ENCODE measurements at places on chromosomes 13 and 19.

DNA sequence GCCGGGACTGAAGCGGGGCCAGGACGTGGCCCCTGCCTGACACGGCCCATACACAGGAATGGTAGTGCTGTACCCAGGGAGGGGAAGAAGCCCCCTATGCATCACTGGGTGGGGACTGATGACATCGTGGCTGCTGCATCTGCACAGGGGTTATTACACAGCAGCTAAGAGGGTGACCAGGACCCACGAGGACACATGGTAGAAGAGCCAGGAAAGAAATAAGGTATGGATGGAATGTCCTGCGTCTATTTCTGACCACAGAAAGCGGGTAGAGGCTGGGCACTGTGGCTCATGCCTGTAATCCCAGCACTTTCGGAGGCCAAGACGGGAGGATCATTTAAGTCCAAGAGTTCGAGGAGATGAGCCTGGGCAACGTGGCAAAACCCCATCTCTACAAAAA lies 24.1 kb downstream of the DCAF15 start:
- no peak for DNase-seq

- no peak for DNase-seq
Observed at GRCh38 chr13:106246242-106246641, 289.2 kb downstream of the EFNB2 start.

DNA sequence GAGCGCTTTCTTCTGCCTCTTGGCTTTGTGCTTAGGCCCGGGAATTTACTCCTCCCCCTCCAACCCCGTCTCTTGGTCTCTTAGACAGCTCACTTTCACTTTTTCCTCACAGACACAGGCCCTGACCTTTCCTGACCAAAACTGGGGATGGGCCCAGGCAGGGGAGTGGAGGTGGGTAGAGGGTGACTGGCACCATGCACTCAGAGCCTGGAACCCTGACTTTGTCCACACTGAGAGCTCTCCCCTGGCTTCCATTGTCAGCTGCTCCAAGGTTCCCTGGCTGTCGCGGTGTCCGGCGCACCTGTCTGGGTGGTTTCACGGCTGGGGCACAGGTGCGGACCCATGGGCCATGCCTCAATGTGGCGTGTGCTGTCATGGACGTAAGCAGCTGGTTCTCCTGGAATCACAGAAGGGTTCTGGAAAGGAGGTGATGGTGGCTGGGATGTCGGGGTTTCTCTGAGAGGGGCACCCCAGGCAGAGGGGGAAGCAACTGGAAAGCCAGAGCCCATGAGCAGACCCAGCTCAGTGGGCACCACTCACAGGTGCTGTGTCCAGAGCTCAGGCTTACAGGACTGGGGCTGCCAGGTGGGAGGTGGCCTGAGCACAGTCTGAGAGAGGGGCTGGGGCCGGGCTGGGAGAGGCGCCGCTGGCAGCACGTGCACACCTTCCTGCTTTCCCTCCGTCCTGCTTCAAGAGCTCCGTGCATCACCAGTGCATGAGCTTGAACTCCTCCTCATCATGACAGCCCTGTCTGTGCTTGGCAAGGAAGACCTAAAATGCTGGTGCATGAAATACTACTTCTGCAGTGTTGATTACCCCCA lies 28.0 kb upstream of the C1QTNF9 start:
- no peak for DNase-seq

GRCh38 chr13:100581504-100581903 lies 7.1 kb downstream of the GGACT start:
- DNase-seq = no peak

DNA sequence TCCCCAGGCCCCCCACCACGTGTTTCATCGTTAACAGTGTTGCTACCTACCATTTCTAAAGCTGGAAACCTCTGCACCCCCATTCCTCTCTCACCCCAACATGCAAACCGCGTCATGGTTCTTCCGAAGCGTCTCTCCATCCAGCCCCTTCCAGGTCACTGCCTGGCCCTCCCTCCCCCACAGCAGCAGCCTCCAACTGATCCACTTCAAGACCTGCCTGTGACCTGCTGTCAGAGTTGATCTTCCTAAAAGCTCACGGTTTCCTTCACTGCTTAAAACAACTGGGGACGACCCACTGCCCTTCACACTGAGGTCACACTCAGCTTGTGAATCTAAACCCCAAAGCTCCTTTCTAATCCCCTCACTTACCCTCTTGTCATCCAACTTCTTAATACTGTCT lies 47.7 kb downstream of the STK24 start:
- no peak for DNase-seq

DNA sequence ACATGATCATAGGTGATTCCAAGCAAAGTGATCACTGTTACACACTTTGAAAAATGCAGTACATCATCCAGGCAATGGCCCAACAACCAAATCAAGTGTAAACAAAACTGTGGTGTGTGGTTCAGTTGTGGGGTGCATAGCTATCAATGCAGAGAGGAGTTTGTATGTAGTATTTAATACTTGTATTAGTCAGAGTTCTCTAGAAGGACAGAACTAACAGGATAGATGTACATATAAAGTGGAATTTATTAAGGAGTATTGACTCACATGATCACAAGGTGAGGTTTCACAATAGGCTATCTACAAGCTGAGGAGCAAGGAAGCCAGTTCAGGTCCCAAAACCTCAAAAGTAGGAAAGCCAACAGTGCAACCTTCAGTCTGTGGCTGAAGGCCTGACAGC lies 249.3 kb upstream of the HTR2A start:
- DNase-seq = no peak

- DNase-seq = no peak
Observed at GRCh38 chr19:2922987-2923386, 21.8 kb downstream of the ZNF77 start.

- no peak for DNase-seq
Observed at GRCh38 chr19:32302778-32303177, 42.6 kb upstream of the ZNF507 start.

- DNase-seq = no peak
Observed at GRCh38 chr19:58428617-58429016, 11.3 kb downstream of the ZNF132 start.

GRCh38 chr13:112168761-112169160 lies 101.8 kb downstream of the SOX1 start:
- DNase-seq = no peak

GRCh38 chr19:925087-925525 lies 729 bp upstream of the ARID3A start:
- DNase-seq = peak; percentile 47

GRCh38 chr13:113963376-113963775 lies 10.5 kb downstream of the C13orf46 start:
- DNase-seq = no peak

DNA sequence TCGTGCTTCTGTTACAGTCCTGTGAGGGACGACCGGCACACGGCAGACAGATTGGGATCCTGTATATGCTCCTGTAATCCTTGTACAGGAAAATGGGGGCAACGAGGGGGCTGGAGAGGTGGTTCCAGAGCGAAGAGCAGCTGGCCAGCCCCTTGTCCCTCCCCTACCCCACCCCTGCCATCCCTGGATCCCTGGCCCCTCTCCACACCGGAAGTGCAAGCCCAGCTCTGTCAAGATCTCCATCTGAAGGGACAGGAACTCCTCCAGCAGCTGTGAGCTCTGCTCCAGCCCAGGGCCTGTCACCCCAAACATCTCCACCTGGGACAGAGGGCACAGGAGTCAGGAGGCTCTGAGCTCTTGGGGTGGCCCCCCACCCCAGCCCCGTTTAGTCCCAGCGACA lies 5.5 kb upstream of the CCER2 start:
- no peak for DNase-seq

DNA sequence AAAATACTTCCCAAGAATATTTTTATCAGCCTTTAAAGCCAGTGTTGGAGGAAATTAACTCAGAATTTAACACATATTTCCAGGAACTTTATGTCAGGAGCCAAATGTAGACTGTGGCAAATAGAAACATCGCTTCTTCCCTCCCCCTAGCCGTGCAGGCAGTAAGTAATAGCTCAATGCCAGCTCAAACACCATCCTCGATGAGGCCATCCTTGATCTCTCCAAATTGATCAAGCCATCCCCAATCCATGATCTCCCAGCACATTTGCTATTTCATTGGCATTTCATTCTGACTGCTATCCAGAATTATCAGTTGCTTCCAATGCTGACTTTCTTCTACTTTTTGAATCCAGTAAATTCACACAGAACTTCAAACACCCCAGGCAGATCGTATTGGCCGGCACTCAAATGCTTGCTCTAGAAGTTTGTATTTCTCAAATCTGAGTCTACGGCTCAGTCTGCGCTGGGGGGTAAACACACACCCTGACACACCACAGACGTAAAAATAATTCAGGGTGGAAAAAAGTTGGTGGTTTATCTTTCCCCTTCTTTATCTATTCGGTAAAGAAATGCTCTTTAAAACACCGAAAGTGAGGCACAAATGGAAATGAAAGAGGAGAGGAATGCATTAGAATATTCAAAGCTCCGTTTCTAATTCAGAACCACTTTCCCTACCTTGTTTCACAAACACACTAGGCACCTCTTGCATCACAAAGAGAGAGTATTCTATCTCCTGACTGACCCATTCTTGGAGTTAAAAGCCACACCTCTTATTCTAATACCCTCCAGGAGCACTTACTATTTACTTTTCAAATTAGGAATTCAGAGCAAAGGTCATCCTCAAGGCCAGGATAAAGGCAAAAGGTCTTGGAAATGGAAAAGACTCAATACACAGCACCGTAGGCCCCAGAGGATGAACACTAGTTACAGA lies 991 bp downstream of the OBI1 start:
- no peak for DNase-seq

DNA sequence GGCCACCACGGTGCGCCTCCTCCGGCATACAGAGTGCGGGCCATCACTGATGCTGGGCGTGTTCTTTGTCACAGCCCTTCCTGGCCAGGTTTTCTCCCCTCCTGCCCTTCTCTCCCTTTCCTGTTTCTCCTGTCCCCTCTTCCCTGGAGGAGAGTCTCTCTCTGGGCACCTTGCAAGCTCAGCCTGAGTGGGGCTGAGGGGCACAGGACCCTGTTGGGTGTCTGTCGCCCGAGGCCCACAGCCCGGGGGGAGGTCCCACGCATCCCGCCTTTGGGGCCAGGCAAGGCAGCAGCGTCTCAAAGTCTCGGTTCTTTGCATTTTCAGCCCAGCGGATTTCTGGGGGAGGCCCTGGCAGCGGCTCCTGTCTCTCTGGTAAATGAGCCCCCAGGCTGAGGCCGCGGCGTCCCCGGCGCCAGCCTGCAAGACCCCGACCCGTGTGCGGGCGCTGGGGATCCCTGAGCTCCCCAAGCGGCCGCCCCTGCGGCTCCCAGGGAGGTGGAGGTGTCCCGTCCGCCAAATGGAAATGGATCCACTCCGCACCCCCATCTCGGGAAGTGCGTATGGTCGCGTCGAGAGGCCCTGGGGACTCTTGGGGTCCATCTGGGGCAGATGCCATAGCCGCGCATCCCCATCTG lies 47.2 kb downstream of the COMP start:
- no peak for DNase-seq

DNA sequence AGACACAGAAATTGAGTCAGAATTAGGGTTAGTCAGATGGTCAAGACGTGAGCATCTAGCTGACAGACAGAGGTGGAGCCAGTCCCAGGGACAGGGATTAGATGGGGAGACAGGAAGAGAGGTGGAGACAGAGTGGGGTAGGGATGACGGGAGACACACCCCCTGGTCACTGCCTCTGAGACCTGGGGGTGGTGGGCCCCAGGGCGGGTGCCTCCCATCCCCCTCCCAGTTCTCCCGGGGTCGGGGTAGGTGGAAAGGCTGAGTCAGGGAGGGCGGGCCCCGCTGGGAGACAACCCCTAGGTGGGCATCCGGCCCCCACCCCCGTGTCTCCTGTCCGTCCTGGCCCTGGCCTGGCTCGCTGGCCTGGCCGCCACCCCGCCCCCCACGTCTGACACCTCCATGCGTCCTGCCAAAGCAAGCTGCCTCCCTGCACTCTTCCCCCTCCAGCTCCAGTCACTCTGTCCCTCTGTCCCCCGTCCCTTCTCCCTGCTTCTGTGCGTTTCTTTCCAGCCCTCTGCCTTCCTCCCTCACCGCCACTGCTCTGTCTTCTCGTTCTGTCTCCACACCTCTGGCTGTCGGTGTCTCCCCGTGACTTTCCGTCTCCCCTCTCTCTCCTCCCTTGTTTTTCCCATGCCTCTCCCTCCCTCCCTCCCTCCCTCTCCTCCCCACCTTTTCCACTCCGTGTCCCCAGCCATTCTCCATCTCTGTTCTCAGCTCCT lies 15.1 kb downstream of the CCDC97 start:
- no peak for DNase-seq

GRCh38 chr13:50255639-50256038 lies 240.4 kb downstream of the KCNRG start:
- no peak for DNase-seq

- DNase-seq = no peak
Observed at GRCh38 chr19:15871570-15871969, 26.3 kb downstream of the CYP4F2 start.

DNA sequence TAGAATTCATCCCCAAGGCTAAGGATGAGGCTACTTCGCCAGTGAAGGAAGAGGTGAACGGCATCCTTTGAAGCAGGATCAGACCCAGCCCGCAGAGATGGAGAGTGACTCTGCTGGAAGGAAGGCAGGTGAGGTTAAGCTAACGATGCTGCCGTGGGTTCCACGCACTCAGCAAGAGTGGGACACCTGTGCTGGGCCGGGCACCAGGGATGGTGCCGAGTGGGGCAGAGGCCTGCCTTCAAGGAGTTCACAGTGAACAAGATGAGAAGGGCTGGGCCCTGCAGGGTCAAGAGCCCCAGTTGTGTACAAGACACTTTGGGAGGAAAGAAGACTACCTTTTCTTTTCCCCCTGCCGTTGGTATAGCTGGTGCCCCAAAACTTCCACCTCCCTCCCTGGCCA lies 606.6 kb downstream of the LIG4 start:
- DNase-seq = no peak

GRCh38 chr13:37648609-37649008 lies 50.0 kb upstream of the POSTN start:
- no peak for DNase-seq

GRCh38 chr13:22287343-22287920 lies 616.6 kb downstream of the FGF9 start:
- no peak for DNase-seq

GRCh38 chr13:85241060-85241459 lies 558.2 kb downstream of the SLITRK6 start:
- no peak for DNase-seq

- no peak for DNase-seq
Observed at GRCh38 chr13:112333756-112334543, 42.2 kb upstream of the SPACA7 start.

DNA sequence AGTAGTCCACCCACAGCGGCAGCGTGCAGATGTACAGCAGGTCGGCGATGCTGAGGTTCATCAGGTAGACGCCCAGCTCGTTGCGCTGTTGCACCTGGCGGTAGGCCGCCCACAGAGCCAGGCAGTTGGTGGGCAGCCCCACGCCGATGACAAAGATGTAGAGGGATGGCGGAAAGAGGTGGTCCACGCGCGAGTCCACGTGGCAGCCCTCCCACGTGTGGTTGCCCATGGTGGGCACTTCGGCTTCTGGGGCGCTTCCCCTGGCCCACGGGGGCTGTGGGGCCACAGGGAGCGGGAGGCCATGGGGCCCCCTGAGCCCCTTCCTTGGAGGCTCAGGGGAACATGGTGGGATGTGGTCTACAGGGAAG lies 7.0 kb upstream of the OPA3 start:
- DNase-seq = no peak

GRCh38 chr19:39937094-39937720 lies 2.8 kb upstream of the FCGBP start:
- peak; percentile 19 for DNase-seq

- DNase-seq = no peak
Observed at GRCh38 chr13:35549481-35549880, 73.0 kb upstream of the MAB21L1 start.

GRCh38 chr13:33078263-33078662 lies 62.0 kb downstream of the KL start:
- DNase-seq = no peak

Measured in stimulated activated CD8-positive, alpha-beta memory T cell treated with anti-CD3 and anti-CD28 coated beads, Interleukin-15, amount 100 ng/mL, for 4 hours (primary cell).